ENCODE measurements at places on chromosomes 7 and 10.

DNA sequence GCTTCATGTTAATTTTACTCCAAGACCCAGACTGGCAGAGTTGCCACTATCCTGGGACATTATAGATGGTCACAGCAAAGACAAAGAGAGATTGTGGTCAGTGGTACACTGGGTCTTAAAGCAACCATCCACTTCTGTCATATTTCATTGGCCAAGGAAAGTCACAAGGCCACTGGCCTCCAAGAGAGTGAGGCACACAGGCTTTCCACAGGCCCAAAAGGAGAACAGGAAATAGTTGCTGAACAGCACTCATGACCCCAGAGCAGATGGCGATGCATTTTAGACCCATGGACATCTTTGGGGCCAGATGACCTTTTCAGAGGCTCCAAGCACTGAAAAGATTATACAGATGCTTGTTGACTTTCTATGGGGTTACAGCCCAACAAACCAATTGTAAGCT, 97.4 kb downstream of the ARID5B start:
- DNase-seq, result no peak

- DNase-seq, result no peak
Observed at GRCh38 chr7:150631866-150632864, at the start of gene GIMAP6. TSS of gene GIMAP6 (minus strand) at chr7:150632385. CDS start at chr7:150630142, 2,243 bp downstream.

GRCh38 chr10:108631332-108631731, 1292.0 kb downstream of the XPNPEP1 start:
- no peak for DNase-seq

- DNase-seq, result no peak
Observed at GRCh38 chr10:9285690-9286089, 1231.2 kb downstream of the GATA3 start.

- no peak for DNase-seq
Observed at GRCh38 chr10:46547541-46548497, 8.6 kb downstream of the GPRIN2 start.
